ENCODE measurements at places on chromosomes 2 and 18.

GRCh38 chr18:8654503-8655451 is 45.5 kb downstream of the RAB12 start:
- no peak for DNase-seq

DNA sequence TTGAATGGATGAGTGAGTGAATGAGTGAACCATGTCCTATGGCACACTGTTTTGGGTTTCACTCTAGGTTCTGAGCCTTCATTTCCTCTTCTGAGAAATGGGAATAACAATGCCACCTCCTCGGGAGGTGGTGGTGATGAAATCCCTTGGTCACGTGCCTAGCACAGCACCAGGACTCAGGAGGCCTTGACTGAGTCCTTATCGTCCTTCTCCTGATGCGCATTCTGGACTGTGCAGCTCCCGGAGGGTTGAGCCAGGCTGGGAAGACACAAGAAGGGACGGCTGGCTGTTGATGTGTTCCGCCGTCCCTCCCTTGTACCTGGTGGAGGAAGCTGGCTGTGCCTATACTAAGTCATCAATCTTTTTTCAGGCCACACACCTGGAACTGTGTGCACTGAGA is 437.3 kb downstream of the ZNF521 start:
- DNase-seq: no peak

GRCh38 chr2:209918251-209918650 is 84.2 kb upstream of the RPE start:
- no peak for DNase-seq

GRCh38 chr2:201774546-201774945 is 6.2 kb downstream of the ALS2 start:
- no peak for DNase-seq

DNA sequence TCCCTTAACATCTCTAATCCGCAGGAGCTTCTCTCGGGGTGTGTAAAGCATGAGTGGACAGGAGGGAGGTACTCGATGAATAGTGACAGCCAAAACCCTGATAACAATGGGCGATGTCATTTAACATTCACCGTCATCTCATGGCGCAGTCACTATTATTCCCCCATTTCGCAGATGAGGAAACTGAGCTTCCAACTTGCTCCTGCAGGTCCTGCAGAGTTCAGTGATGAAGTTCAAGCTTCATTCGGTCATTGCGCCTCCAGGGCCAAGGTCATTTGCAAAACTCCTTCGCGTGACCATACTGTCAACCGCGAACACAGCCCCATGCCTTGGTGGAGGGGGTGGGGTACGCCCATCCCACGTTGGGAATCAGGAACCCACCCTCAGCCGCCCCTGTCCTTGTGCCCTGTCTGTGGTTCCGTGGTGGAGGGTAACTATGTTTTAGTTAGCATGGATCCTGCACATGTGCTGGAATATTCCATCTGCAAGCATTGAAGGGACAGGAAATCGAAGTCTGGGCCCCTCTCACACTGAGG is 215.5 kb downstream of the TFCP2L1 start:
- no peak for DNase-seq

- no peak for DNase-seq
Measured at GRCh38 chr18:63788447-63789096, 13.4 kb downstream of the SERPINB7 start.

GRCh38 chr2:73762571-73762970 is 17.3 kb downstream of the DUSP11 start:
- no peak for DNase-seq

DNA sequence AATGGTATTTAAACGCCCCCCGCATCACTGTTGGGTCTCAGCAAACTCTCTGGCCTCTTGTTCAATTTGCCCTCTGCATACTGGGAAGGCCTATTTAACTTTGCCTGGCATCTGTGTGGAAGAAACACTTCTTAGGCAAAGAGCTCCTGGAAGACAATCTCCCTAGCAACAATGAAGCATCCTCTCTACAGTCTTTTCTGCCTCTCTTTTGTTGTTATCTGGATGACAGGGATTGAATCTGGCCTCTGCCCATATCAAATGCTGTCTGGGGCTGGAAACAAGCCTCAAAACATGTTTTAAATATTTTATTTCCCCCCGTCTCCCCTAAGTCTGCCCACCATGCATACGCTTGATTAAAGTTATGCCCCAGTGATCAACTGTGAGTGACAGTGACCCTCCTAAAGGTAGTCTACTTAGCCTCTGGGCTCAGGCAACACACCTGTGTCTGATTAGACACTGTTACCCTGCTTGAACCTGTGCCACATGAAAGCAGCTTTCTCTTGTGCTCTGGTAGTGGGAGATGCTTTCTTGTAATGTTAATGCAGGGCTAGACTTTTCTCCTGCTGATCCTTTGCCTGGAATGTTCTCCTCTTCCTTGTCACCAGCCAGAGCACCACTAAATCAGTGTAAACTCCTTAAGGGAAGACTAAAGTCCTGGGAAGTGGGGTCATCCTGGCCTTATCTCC is 34.9 kb downstream of the CDC42EP3 start:
- DNase-seq: no peak

DNA sequence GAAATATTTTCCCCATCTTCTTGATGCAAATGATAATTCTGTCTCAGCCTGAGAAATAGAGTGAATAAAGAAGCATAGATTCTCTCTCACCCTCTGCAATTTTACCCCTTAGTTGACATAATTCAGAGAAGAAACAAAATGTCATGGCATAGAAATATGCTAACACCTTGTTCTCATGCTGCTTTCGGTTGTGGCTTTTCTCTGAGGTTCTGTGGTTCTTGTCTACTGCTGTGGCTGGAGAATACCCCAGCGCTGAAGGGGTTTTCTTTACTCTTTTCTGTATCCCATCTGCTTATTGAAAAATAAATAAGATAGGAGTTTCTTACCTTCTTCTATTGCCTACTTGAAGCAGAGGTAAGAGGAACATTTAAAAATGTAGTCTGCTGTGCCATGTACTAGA is 15.4 kb upstream of the RAB27B start:
- no peak for DNase-seq

DNA sequence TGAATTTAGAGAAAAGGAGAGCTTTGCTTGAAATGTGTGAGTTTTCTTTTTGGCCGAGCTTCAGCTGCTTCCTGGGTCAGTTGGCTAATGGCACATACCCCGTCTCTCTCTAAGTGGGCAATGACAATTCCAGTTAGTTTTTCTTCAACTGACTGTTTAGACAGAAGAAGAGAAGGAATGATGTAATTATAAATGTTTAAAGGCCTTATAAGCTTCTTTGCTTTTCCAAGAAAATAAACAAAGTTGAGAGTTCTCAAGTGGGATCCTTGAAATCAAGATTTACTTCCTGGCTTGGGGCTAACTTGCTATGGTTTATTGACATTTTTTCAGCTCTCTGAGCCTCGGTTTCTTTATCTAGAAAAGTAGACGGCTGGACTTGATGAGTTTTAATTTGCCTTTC is 794.9 kb upstream of the ACVR2A start:
- DNase-seq: no peak

DNA sequence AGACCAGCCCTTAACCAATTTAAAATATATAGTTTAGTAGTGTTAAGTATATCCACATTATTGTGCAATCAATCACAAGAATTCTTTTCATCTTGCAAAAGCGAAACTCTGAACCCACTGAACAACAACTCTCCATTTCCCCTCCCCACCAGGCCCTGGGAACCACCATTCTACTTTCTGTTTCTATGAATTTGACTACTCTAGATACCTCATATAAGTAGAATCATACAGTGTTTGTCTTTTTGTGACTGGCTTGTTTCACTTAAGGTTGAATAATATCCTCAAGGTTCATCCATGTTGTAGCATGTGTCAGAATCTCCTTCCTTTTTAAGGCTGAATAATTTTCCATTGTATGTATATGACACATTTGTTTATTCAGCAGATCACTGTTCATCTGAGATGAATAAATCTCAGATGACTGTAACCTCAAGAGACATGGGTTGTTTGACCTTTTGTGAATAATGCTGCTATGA is 8.1 kb upstream of the SOS1 start:
- DNase-seq: no peak

GRCh38 chr2:46878886-46879285 is 36.7 kb downstream of the MCFD2 start:
- DNase-seq: peak; percentile 28

DNA sequence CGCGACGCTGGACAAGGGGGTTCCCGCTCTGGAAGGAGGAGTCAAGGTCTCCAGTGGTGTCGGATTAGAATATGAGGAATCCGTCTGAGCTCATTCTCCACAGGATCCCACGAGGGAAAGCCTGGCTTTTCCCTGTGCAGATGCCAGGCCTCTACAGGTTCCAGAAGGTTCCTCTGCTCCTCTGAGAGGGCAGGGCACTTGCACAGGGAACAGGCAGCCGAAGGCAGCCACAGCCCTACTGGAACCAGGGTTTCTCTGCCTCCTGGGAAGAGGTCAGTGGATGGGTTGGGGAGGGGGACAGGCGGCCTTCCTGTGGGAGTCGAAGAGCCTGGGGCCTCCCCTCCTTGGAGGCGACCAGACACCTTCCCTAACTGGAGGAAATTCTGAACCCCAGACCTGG is 1.7 kb upstream of the AQP12A start:
- DNase-seq: no peak

DNA sequence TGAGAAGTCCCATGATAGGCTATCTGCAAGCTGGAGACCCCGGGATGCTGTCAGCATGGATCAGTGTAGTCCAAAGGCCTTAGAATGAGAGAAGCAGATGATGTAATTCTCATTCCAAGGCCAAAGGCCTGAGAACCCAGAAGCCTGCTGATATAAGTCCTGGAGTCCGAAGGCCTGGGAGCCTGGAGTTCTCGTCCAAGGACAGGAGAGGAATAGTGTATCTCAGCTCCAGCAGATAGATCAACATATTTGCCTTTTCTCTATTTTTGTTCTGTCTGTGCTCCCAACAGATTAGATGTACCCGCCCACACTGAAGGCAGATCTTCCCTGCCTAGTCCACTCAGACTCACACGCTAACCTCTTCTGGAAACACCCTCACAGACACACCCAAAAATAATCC is 454.9 kb upstream of the CHAC2 start:
- DNase-seq: no peak

DNA sequence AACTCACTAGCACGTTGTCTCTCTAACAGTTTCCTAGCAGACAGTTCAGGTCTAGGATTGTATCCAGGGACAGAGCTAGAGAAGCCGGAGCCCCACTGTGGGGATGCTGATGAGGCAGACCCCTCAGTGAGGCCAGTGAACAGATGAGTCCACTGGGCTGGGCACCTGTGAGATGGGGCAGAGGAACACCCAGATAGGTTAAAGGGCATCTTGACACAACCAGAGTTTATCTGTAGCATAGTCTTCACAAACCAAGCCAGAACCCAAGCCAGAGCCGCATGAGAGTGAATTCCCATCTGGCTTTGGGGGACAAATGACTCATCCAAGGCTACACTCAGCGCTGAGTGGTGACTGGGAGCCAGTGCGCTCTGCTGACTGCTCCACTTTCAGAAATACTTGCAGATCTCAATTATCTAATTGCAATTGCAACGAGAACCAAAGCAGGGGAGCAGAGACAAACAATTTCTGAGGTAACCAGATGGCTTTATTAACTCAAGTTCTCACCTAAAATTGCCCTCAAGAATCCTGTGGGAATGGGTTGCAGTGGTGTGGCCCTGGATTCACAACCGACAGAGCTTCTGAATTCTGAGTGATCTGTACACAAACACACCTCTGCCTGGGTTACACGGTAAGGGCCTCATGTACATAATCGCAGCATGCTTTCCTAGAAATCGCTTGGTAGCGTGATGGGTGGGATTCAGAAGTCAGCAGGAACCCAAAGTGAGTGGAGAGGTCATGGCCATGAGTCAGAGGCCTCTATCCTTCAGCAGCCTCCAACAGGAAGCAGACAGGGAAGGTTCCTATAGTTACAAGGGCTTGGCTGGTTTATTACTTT is 48.7 kb upstream of the MSH2 start:
- DNase-seq: no peak

DNA sequence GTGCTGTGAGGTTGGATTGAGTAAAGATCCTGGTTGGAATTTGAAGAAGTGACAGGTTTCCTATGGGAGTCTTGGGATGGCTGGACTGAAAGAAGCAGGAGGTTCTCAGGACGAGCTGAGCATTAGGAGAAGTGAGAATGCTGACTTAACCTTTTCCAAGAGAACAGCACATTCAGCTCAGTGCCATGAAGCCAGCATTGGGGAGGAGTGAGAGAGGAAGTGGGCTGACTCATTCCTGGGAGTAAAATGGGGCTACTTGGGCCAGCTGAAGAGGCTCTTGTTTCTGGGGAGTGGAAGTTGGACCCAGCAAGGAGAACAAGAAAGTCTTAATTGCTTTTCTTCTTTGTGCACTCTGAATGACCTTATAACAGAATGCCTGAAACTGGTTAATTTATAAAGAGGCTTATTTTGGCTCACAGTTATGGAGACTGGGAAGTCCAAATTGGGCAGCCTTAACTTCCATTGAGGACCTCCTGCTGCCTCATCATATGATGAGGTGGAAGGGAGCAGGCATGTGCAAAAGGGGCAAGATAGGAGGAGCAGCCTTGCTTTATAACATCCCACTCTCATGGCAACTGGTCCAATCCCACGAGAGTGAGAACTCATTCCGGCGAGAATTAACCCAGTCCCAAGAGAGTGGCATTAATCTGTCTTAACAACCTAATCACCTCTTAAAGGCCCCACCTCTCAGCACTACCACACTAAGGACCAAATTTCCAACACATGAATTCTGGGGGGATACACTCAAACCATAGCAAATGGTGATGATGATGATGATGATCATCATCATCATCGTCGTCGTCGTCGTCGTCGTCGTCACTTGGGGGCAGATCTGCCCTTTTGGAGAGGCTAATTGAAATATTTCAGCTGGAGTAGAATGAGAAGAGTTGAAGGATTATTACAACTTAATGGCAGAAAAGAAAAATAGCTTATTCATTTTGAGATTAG is 26.1 kb downstream of the DGUOK start:
- DNase-seq: peak; percentile 69

DNA sequence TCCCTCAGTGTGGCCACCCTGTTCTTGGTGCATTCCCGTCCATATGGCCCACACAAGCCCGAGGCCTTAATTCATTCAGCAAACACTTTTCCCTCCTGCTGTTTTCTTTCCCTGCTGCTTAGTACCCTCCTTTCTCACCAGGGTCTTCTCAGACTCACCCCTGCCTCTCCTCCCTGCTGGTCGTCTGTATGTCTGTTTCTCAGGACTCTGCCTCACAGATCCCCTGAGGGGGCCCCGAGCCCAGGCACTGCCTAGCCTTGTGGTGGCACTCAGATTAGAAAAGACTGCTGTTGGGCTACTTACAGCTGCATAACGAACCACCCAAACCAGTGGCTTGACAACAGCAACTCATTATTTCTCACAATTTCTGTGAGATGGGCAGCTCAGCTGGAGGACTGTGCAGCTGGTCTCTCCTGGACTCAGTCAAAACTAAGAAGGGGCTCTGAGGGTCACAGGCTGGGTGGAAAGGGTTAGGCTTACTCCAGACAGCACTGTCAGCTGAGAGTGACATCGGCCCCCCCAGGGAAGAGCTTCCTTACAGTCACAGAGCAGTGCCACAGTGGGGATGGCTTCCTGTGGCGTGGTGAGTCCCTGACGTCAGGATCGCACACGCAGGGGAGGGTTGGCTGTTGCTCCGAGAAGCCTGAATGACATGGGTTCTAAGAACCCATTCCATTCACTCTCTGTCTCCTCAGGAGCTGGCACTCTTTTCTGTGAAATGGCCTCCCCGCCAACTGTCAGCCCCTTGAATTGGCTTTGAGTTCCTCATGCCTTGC is 139.0 kb downstream of the UXS1 start:
- DNase-seq: no peak

GRCh38 chr2:108390340-108390739 is 12.6 kb downstream of the SULT1C4 start:
- DNase-seq: no peak

Measured in ascending aorta (tissue), 2 donors.